Posterior cingulate gyrus (tissue), 11 donors: ENCODE measurements at places on chromosomes 2 and 18.
A peak's percentile ranks its signal among the peaks of the same experiment; 100 is the strongest.

- DNase-seq = no peak
Observed at GRCh38 chr2:43149482-43150107, 76.8 kb downstream of the ZFP36L2 start.

DNA sequence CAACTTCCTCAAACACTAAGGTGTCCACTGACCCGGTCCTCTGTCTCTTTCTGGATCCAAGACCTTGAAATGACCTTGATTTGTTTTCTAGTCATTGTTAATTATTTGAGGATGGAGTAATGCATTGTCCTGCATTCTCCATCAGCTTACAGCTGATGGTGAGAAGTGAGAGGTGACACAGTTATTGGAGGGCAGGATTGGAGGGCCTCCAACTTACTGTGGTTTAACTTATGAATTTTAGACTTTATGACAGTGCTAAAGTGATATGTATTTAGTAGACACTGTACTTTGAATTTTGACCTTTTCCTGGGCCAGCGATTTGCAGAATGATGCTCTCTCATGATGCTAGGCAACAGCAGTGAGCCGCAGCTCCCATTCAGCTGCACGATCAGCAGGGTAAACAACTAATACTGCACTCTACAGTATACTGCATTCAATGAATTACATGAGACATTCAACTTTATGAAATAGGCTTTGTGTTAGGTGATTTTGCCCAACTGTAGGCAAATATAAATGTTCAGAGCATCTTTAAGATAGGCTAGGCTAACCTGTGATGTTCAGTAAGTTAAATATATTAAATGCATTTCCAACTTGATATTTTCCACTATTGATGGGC lies 200.0 kb upstream of the MEX3C start:
- DNase-seq = no peak

DNA sequence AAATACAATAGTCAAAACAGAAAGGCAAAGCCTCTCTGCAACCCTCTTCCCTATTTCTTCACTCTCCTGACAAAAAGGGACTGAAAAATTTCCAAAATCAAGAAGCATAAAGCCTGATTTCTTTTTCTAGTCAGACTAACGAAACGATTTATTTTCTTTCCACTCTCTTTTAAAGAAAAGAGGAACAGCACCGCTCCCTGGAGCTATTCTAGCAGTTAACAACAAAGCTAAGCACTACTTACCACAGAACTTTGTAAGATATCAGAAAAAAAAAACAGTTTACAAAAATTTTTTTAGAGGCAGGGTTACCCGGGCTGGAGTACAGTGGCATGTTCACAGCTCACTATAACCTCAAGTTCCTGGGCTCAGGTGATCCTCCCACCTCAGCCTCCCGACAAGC lies 14.4 kb upstream of the FHL2 start:
- no peak for DNase-seq

DNA sequence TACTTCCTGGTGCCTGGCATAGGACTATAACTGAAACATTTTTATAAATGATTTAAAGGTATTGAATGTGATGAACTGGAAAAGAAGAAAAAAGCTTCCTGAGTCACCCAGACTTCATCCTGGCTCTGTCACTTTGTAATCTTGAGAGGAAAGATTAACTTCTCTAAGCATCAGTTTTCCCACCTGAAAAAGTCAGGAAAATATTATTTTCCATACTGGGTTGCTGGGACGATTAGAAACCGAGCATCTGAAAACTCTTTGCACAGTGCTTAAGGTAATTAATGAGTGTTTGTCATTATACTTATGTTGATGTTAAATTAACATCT lies 71.8 kb downstream of the FMNL2 start:
- no peak for DNase-seq

GRCh38 chr2:132438691-132439090 lies 22.1 kb downstream of the GPR39 start:
- DNase-seq = no peak

DNA sequence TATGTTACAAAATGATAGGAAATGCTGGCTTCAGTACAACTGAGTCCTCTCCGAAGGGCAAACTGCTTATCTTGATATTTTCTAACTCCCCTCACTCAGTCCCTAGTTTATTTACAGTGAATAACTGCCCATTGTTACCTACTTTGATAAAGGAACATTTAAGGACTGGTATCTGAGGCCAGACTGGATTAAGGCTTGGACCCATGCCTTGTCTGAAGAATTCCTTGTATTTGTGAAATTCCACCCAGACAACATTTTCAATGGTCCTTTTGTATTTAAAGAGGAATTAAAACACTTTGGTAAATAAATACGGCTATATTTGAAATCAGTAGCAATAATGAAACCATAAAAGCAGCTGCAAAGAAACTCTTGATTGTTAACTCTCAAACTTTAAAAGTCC lies 58.3 kb downstream of the PELI1 start:
- DNase-seq = no peak

DNA sequence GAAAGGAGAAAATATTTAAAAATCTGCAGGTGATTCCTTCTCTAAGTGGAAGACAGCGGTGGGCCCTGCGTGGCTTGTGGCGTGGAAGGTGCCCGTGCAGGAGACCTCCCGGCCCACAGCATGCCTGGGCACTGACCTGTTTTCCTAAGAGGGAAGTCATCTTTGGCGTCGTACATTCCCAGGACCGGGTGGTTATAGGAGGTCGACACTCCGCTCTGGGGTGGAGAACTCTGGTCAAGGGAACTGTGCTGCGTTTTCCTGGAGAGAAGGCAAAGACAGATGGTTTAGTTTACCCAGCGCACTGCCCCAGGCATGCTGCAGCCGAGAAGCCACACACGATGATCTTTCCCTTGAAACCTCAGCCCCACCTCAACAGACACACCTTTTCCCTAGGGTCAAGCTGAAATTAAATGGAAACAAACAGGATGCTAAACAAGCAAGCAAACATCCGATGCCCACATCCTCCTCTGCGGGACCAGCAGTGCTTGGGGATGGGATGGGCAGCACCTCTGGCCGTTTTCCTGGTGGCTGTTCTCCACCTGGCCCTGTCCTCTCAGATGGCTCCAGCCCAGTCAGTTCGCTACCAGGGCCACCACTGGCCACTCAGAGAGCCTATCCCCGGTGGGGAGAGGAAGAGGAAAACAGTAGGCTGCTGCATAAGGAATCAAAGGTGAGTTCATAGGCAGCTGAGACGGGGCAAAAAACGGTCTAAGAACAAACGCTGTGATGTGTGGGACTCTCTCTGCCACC lies 244.1 kb downstream of the HDAC4 start:
- DNase-seq = no peak

GRCh38 chr18:23154823-23155500 lies 19.7 kb downstream of the CABLES1 start:
- no peak for DNase-seq

DNA sequence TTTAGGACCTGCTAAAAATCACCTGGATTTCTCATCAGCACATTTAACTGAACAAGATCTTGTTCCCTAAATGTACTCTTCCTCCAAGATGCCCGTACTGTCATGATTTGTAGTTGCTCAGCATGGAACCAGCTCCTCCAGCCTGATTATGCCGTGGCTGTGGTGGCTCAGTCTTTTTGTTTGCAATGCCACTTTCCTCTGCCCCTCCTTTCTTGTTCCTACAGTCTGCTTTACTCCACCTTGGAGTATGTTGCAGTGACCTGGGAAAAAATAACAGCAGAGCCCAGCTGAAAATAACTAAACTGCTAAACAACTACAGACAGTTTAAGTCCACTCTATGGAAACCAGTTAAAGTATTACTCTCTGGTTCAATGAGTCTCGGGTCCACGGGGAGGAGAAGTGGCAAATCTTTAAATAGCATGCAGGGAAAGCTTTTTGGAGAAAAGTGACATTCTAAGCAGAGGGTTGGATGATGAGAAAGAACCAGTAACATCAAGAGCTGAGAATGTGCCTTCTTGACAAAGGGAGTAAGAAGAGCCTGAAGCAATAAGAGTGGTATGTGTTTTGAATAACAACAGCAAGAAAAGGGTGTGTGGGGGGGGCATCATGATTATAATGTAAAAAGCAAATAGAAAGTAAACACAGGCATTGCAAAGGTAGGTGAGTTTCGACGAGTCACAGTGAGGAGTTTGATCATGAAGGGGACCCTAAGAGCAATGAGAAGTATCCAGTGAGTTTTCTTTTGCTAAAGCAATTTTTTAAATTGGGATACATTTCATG lies 225.7 kb downstream of the TMX3 start:
- no peak for DNase-seq

GRCh38 chr2:121196849-121197155 lies 88.2 kb downstream of the TFCP2L1 start:
- DNase-seq = no peak

GRCh38 chr2:56754066-56754615 lies 570.4 kb downstream of the CCDC85A start:
- no peak for DNase-seq

DNA sequence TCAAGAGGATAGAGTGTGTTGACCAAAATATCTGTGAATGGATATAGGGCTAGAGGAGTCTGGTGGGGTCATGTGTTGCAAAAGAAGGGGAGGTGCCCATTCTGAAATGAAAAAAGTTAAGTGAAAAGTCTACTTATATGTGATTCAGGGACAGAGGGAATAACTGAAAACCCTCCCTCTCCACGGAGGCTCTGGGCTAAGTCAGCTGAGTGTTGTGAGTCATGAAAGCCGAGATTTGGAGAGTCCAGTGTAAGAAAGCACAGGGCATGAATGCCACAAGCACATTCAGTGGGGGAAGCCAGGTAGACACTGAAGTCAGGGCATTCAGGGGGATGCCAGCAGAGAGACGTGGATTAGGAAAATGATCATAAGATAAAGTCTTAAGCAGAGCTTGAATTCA lies 871.9 kb downstream of the TSN start:
- no peak for DNase-seq

DNA sequence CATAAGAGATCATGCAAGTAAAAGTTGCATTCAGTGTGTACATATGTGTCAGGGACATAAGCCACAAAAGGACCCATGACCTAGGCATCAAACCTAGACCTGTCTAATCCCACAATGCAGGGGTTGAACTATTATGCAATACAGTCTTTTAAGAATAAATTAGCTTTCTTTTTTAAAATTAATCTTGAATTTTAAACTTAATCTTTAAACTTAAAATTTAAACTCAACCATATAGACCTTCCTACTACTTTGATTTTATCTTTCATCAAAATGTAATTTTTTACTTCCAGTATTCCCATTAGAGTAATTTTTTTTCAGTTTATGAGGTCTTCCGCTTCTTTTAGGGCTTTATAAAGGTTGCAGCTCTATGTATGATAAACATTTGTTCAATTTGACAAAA lies 702.9 kb downstream of the SUCLG1 start:
- no peak for DNase-seq

DNA sequence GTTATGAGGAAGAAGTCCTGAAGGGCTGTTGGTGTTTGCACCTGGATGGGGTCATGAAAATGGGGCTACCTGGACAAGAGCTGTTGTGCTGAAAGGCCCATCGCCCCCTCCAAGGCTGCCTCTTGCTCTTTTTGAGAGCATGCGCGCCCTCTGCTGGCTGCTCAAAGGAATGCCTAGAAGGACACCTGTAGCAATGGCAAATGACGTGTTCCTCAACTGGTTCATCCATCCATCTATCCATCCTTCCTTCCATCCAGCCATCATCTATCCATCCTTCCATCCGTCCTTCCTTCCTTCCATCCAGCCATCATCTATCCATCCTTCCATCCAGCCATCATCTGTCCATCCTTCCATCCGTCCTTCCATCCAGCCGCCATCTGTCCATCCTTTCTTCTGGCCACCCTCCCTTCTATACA lies 17.2 kb upstream of the RPL31 start:
- DNase-seq = peak; percentile 77
